HS-5 (cell line): ENCODE measurements at places on chromosomes 4 and X.

DNA sequence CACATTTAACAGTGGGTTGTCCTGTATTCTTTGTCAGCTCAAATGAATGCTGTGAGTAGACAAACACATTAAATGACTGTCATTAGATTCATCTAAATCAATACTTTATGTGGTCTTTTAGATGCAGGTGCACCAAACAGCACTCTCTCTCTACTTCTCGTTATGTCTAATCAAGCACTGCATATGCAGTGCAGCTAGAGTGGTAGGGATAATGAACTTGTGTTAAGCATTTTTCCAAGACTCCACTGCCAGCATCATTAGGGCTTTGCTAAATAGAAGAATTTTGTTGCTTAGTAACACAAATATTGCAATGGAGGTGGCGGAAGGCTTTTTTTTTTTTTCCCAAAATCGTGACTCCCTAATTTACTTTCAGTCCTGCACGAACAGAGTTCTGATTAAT, 447.0 kb upstream of the GALNT7 start:
- no peak for DNase-seq

- no peak for DNase-seq
Measured at GRCh38 chr4:168622600-168622999, 125.7 kb downstream of the PALLD start.

- DNase-seq = no peak
Measured at GRCh38 chr4:171157462-171158082, 655.6 kb upstream of the GALNTL6 start.

DNA sequence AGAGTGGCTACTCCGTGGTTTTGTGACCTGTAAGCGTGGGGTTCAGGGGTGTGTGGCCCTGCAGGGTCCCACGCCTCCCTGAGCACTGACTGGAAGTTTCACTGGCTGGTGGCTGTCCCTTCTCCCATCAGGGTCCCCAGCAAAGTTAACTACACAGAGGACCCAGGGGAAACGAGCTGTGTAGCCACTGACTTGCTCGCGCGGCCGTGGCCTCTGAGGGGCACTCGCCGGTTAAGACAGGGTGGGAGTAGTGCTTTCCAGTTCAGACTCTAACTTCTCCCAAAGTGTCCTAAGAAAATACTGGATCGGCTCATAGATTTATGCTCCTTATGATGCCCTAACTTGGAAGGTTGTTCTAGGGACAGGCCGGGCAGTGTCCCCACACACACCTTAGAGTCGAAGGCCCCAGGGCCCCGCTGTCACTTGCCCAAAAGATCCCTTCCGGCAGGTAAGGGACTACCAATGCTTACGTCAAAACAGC, 28.2 kb downstream of the NELFA start:
- no peak for DNase-seq

DNA sequence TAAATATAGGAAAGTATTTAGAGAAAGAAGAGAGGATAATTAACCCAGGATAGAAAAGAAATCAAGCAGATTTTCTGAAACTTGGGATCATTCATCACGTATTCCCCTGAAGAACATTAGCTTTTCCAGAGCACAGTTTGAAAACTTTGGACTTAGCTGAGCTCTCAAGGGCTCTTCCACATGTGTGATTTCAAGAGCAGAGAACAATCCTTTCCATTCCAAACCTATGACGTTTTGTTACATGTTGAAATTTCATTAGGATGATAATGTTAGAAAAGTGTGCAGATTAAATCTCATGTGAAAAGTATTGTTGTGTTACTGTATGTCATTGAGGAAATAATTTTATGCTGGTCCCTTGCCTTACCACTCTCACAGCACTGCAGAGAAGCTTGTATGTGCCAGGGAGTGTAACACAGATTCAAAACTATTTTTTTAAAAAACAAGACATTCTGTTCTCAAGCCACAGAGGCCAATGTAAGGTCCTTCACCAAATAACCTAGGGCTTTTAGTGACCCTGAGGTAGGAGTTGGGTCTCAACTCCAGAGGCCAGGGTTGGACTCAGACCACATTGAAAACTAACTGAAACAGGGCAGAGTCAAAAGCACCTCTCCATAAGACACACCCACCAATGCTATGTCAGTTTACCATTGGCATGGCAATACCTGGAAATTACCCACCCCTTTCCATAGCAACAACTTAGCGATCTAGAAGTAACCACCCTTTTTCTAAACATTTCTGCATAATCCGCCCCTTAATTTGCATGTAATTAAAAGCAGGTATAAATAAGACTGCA, 141.3 kb downstream of the ANXA5 start:
- no peak for DNase-seq

DNA sequence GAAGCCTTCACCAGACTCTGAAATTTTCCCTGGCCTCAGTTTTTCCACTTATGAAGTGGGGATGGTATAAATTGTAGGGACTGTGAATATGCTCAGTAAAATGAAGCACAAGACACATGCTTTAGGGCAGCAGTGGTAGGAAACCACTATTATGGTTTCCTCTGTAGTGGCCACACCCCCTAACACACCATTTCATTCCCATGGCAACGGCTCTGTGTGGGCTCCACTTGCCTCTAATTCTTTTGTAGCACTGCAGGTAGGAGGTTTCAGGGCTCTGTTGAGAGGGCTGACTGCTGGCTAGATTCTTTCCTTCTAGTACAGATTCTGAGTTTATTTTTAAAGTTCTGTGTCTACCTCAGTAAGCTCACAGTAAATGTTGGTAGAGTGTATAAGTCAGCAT, 3.5 kb upstream of the VMA21 start:
- DNase-seq = no peak

DNA sequence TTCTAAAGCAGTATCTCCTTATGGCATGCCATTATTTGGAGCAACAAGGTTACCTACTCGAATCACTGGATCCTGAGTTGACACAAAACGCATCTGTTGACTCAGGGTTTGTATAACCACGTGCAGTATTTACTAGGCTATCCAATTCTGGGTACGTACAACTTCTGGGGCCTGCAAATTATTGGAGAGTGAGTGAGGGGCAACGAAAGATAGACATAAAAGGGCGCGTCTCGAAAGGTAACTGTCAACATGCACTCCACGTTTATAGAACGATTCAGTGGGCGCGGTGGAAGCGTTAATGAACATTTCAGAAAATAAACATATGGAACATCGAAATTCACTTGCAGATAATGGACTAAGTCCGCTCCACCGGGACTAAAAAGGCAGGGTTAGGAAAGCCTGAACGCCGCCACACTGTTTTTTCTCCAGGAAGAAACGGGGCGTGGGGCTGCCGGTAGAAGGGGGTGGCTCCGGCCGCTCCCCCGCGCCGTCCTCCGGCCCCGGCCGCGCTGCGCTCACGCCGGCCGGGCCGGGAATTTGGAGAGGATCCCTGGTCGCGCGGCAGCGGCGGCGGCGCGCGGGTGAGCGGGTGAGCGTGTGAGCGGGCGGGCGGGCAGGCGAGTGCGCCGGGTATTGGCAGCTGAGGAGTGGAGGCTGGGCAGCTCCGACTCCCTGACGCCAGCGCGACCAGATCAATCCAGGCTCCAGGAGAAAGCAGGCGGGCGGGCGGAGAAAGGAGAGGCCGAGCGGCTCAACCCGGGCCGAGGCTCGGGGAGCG, at the start of gene SMAD1:
TSS of gene SMAD1 (plus strand) at position 690 of the 778 bp plus-strand sequence. CDS start 32,761 bp downstream, outside the sequence.
- peak; percentile 32 for DNase-seq

DNA sequence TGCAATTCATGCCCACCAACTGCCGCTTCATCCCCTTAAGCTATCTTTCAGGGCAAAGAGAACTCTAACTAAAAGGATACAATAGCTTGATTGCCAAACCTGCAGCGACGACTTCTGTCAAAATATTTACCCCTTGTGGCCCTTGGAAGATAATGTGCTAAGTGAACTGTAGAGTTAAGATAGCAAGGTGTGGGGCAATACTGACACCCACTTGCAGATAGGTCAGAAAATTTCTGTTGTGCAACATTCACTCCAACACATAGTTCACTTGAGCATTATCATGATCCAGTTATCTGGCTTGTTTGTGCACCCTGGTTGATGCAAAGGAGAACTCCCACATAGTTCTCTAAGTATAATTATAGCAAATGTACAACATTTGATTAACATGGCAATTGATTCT, 55.6 kb downstream of the RHOXF2B start:
- no peak for DNase-seq

DNA sequence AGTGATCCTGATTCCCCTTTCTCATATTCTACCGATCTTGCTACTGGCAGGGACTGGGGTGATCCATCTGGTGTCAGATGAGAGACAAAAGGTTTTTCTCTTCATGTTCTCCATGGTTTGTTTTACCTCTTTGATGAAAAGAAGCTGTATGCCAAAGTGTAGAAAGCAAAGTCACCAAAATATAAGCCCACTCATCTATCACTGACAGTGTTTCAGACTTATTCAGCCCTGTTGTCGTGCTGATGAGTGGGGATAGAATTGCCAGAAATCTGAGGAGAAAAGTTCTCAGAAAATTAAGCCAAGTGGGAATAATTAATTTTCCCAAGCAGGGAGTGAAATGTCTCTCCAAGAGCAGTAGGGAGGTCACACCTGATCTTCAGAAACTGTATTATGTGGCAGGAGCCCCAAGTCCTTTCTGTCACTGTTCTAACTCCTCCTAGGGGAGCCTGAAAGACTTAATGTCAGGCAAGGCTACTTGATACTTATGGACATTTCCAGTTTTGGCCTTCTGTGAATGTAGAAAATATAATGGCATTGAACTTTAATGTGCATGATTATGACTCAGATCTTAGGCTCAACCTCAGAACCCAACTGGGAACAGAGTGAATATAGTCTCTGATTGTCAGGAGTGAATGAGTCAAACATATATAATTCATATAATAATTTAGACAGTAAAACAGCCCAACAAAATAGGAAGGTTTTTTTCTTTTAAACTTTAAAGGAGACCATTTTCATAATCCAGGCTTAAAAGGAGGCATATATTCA, 298.1 kb downstream of the ANKRD50 start:
- no peak for DNase-seq

DNA sequence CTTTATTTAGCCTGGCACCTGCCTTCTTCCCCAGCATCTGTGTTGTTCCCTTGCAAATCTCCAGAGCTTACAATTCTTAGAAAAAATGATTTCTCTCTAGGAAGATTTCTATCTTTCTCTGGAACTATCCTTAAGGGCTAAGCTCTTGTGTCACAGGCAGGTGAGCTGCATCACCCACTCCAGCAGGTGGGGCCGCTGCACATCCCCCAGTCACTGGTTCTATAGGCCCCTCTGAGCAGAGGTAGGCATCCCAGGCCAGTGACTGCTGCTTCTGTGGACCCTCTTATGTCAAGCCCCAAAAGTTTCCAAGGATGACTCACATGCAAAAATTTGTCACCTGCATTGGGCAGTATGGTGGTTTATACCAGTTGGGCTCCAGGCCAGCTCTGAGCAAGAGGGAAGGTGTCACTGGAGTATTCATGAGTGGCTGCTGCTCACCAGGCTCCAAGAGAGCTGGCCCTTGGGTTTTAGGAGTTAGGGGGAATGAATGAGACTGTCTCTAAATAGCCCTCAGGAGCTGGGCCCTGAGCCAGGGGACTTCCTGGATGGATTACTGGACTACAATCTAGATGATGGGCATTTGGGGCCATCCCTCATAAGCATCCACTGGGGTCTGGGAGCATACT, 208.1 kb upstream of the EOLA2 start:
- DNase-seq = no peak

DNA sequence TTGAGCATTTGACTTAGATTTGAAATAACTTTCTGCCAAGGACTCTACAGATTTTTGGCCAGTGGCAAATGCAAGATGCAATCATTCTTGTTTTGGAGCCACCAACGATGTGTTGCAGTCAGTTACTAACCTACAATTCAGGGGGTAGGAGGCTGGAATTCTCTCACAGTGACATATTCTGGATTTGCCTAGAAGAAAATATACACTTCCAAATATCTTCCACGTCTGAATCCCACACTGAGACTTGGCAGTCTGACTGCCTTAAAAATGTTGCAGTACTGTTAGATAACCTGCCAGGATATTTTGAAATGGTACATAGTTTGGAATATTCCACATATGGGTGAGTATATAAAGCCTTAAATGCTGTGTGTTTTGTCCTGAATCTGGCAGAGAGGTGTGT, 27.6 kb upstream of the AGTR2 start:
- DNase-seq = no peak

DNA sequence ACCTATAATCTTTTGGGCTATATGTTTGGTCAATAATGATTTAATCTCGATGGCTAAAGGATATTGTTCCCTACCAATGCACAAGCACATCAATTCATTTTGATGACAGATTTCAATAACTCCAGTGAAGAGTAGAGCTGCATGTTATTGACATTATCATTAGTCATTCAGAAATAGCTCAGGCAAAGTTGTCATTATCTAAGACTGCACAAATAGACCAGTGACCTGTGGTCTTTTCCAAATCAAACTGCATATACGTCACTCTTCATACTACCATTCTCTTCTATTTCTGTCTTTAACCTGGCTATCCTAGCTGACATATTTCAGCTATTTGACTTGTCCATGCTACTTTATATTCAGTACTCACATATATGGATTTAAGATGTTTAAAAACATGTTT, 1050.8 kb downstream of the C4orf33 start:
- DNase-seq = no peak

- DNase-seq = peak; percentile 81
Measured at GRCh38 chr4:125891597-125892258, 577.0 kb downstream of the FAT4 start.

- DNase-seq = no peak
Measured at GRCh38 chrX:149472625-149473024, 32.5 kb downstream of the IDS start.

DNA sequence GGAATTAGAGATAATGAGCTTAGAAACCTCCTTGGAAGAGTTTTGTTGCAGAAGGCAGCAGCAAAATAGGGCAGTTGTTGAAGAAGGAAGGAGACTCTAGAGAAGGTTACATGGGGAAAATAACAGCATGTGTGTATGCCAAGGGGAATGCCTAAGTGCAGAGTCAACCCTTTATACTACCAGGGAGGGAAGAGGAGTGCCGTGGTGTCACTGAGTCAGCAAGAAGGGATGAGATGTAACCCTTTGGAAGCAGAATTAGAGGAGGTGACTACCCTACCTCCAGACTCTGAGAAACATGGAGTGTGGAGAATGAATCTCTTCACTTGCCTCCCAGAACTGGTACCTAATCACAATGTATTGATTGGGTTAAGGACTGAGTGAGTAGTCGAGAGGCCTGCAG, 6.7 kb upstream of the GABRE start:
- no peak for DNase-seq

GRCh38 chrX:1480082-1480785, 27.5 kb upstream of the ASMTL start:
- DNase-seq = no peak

DNA sequence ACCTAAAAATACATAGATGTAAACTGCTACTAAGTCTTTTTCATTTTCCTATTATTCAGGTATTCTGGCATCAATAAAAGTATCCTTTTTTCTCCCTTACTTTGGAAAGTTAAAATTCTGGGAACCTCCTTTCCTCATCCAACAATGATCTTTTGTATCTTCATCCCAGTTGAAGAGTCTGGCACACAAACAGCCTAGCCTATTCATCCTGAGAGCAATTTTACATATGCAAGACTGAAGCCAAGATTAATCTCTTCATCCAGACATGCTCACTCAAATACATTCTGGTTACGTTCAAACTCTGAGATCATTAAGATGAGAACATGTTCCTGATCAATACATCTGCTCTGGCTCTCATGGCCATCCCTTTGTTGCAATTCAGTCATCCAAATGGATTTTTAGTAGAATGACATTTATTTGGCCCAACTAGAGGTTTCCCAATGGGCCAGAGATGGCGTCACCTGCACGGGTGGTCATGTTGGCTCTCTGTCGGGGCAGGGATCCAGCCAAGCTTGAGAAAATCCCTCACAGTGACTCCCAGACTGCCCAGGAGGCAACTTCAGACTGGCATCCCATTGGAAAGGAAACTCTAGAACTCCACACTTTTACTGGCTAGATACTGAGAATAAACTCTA, 135.3 kb upstream of the VCX2 start:
- DNase-seq = no peak
